Choroid plexus epithelial cell (primary cell): ENCODE measurements at places on chromosomes 5 and 9.
A peak's percentile ranks its signal among the peaks of the same experiment; 100 is the strongest.

GRCh38 chr5:163993126-163993525 is 487.7 kb downstream of the MAT2B start:
- no peak for DNase-seq

DNA sequence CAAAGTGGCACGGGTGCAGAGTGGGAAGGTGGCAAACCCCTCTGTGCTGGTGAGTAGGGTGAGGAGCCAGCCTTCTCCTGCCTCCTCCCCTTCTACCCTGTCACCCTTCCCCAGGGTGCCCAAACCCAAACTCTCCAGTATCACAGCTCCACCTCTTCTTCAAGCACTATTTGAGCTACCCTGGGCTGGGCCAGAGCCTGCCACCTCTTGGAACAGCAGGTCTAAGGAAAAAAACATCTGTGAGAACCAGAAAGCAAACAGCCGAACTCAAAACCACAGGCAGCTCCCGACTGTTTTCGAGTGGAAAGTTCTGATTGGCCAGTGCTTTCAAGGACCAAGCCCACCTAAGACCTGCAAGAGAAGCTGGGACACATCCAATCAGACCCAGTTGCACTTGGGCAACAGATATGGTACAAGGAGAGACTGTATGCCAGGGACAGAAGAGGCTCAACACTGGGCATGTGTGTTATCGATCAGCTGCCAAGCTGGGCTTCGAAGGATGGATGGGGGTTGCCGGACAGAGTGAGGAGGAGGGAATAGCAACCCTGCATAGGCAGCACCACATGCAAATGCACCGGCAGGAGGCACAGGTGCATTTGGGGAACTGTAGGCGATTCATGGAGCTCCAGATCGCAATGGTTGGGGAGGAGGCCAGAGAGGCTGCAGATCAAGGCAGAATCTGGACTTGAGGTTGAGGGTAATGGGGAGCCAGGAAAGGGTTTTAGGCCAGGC is 19.7 kb downstream of the ACSL6 start:
- no peak for DNase-seq

GRCh38 chr9:38127271-38127839 is 58.3 kb upstream of the SHB start:
- DNase-seq = peak; percentile 23

DNA sequence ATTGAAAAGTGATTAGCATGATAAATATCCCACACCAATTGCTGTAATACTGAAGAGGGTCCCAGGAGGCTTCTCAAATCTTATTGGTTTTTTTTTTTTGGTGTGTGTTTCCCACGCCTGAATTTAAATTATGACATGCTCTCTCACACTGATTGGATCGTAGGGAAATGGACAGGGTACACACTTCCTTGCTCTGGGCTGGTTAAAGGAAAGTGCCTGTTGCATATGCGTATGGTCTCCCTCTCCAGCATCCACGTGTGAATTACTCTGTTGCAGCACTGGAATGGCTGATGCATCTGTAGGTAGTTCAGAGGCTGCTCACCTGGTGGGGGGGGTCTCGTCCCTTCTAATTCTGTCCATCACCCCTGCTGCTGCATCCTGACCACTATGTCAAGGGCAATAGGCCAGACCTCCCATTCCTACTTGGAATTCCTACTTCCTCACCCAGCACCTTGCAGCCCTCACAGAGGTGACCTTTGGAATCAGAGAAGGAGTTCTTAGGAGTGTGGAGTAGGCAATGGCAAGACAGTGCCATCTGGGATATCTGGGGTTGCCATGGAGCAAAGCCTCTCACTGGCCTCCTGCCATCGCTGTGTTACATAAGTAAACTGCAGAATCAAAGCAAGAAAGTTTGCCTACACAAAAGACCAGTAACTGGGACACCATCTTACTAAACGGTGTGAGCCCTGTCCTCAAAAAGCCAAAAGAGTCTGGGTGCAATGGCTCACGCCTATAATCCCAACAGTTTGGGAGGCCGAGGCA is 71.4 kb upstream of the FBXW11 start:
- no peak for DNase-seq

GRCh38 chr9:109560470-109561132 is 62.5 kb upstream of the PTPN3 start:
- no peak for DNase-seq

GRCh38 chr5:65696892-65697291 is 25.0 kb downstream of the SGTB start:
- no peak for DNase-seq

DNA sequence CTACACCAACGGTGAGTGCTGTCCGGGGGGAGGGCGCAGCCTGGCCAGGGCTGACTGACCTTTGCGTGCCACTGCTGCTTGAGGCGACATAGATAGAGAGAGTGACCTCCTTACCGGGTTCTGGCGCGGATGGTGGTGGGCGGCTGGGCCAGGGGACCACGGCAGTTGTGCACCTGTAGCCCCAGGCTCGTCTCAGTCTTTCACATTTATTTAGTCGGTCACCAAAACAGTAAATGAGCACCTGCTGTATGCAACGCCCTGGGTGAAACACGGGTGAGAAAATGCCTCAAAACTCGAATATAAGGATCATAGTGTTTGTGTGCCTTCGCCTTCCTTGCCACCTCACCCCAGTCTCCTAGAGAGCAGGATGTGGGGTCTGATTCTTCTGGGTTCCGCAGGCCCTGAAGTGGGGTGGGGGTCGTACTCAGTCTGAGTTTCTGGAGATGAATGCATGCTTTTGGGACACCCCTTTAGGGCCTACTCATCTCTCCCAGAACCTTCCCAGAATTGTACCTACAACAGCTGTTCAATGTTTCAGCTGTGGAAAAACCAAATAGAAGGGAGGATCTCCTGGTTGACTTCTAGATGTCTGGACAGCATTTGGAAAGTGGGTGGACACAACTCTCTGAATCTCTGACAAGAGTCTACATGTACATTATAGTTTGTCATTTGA is 714 bp downstream of the SEC24A start:
- peak; percentile 25 for DNase-seq

DNA sequence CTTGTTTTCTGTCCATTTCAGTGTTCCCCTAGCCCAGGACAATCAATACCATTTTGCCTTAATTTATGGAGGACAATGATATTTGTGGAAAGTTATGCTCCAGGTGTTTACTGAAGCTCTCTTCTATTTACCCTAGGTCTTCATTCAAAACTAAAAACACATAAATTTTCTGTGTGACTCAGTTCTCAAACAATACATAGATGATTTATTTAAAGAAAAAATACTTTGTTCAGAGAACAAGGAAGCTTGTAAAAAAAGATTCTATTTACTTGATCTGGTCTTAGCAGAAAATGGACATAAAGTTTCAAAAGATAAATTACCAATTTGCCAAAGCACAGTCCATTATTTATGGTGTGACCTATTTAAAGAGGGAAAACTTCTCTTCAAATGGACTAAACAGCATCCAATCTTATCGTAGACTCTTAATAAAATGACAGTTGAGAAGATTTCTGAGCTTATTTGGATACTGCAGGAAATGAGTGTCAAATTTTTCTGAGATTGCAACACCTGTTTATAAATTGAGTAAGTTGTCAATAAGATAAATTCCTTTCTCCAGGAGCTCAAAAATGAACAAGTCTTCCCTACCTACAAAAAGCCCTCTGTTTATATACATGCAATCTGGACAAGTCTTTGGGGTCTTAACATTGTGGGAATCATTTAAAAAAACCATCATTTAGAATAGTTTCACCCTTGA is 627.2 kb downstream of the PSAT1 start:
- no peak for DNase-seq

GRCh38 chr5:77076961-77077828 is 9.9 kb downstream of the ZBED3 start:
- peak; percentile 74 for DNase-seq

- peak; percentile 83 for DNase-seq
Measured at GRCh38 chr9:36102742-36103495, 33.6 kb upstream of the GLIPR2 start.

DNA sequence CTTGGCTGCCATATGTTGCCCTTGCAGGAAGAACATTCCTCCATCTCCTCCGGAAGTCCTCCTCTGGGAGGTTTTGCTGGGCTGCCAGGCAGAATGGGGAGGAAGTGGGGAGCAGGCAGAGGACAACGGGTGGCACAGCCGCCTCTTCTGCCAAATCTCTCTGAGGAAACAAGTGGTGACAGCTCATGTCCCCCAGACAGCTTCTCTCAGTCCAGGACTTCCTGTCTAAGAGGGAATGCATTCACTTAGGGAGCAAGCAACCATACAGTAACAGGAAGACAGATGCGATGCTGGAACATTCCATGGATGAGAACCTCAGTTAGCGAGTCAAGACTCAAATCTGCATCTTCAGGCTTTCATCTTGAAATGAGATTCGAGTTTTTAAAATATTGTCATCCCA is 701.0 kb downstream of the SEMA5A start:
- no peak for DNase-seq

GRCh38 chr9:70595211-70595610 is 180.8 kb upstream of the KLF9 start:
- no peak for DNase-seq

DNA sequence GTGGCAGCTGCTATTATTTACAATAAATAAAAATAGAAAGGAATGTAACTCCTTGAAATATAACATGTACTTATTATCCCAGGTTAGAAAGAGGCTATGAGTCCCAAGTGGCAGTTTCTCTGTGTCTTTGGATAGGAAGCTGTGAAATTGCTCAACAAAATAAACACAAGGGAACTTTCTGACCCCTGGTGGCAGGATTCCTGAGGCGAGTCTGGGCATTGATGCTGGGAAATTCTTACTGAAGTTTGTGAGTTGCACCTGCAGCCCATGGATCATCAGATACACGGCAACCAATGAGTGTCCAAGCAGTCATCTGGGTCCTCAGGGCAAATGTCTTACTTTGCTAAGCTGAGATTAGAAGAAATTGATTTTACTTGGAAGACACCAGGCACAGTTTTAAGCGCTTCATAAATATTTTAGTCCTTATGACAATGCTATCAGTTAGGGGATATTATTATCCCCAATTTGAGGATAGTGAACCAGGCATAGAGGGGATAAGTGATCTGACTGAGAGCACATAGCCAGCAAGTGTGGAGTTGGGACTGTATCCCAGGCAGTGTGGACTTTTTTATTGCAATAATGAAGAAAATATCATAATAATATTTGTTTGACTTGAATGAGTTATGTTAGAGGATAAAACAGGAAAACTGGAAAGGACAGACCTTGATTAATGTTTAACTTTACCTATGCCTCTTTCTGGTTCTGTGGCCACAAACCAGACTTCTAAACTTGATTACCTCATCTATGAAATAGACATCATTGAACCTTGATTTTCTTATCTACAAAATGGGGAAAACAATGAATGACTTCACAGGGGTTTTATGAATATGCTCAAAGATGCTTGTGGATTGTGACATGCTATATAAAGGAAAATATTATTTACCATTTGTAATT is 265.5 kb upstream of the ADAMTSL1 start:
- peak; percentile 55 for DNase-seq

- no peak for DNase-seq
Measured at GRCh38 chr5:51694826-51695225, 311.6 kb downstream of the ISL1 start.

- peak; percentile 61 for DNase-seq
Measured at GRCh38 chr5:176425138-176425537, 8.8 kb upstream of the CLTB start.

DNA sequence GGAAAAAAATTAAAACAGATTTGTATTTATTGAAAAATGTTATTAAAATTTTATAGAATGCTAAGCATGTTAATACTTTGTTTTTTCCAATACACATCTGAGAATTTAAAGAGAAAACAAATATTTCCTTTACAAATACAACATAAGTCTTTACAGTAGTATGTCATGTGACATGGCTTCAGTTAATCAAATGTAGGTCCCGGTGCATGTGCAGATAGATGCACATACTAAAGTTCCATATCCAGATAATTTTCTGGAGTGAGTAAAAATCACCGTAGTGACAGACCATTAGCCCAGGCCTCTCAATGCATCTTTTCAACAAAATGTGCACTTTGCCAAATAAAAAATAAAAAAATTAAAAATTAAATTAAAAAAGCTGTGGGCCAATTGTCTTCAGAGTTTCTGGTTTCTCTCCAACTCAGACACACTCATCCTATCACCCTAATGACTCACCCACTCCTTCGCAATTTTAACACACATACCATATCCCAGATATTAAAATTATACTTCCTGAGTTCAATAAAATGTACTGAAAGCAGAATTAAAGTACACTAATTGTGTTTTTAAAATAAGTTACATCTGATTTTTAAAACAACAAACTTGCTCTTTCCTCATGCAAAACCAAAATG is 508.1 kb downstream of the NR2F1-AS1 start:
- peak; percentile 61 for DNase-seq

DNA sequence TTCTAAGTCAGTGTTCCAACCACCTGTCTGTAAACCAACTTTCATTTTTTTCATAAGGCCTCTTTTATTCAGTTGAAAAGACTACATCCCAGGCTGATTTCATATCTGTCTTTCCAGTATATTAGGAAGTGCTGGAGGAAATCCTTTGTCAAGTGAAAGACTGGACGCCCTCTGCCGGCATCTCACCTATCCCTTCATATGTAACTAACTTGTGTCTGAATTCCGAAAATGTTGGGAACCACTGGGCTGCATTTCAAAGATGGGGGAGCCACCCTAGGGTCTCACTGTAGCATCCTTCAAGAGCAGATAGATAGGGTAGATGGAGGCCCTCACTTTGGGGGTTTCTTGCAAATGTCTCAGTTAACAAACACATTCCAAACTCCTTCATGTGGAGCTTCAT is 569.8 kb downstream of the CTNND2 start:
- DNase-seq = no peak

- no peak for DNase-seq
Measured at GRCh38 chr5:154331232-154331631, 114.6 kb upstream of the SAP30L start.

GRCh38 chr5:74069741-74070140 is 443.7 kb downstream of the ARHGEF28 start:
- DNase-seq = no peak

DNA sequence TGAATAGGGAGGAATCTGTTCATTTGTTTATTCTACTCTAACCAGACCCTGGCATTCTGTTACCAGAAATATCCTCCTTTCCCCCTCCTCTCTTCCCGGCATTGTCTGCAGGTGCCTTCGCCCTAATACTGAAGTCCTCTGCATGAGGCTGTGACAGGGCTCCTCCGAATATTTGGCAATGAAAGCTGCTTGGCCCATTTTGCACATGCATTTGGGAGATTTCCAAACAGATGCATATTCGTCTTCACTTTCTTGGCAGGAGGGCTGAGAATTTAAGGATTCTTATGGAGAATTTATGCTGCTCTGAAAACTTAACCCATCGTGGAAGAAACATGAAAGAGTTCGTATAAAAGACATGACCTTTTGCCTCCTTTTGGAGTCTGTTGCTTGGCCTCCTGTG is 484.0 kb downstream of the ZNF608 start:
- DNase-seq = peak; percentile 16
